ENCODE measurements at places on chromosomes 2 and 18.

GRCh38 chr2:3635171-3635974 lies 22.6 kb upstream of the ALLC start:
- DNase-seq = no peak

GRCh38 chr2:160388464-160389263 lies 104.9 kb downstream of the RBMS1 start:
- DNase-seq = no peak

GRCh38 chr2:26597197-26597596 lies 44.0 kb downstream of the CIB4 start:
- no peak for DNase-seq

- no peak for DNase-seq
Observed at GRCh38 chr2:198326431-198326830, 522.0 kb downstream of the PLCL1 start.

DNA sequence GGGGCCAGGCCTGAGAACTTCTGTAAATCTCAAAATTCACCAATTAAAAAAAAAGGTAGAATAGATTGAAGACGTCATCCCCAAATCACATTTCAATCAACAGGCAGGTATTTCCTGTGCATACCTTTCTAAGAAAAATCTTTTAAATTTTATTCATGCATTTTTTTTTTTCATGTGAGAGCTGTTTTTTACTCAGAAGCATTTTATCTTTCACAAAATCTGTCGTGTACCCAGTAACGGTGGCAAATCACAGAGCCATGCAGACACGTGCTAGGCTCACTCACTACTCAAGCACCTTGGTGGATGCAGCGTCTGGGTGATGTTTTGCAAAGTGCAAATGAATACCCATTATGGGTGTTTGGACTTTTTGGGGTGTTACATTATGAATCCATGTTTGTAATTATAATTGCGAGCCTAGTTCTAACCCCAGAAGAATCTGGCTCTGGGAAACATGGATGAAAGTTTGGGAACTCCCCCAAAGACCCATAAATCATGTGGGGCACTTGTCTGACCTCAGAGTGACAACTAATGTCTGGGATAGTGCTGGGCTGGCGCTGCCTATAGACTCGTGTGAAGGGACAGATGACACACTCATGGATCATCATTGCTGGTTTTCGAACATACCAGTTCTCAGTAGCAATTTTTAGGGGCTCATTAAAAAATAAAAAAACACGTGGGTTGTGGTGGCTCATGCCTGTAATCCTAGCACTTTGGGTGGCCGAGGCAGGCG lies 335.2 kb downstream of the LPIN1 start:
- no peak for DNase-seq

GRCh38 chr2:16067866-16068551 lies 127.7 kb downstream of the MYCN start:
- no peak for DNase-seq

DNA sequence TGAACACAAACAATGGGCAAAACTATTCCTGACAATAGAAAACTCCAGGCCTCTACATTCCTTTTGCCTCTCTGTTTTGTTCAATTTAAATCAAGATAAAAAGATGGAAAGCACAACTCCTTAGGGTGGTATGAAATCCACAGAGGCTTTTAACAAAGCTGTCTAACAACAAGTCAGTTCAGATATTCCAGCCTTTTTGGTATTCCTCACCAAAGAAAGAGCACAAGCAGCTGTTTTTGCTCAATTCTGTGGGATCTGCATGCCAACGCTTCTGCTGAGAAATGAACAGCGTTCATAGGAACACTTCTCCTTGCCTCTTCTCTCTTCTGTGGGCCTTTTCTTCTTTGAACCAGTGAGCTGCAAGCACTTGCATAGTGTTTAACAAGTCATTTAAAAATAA lies 411.6 kb upstream of the TCF4 start:
- no peak for DNase-seq

- no peak for DNase-seq
Observed at GRCh38 chr2:19746137-19746600, 155.6 kb downstream of the TTC32 start.

DNA sequence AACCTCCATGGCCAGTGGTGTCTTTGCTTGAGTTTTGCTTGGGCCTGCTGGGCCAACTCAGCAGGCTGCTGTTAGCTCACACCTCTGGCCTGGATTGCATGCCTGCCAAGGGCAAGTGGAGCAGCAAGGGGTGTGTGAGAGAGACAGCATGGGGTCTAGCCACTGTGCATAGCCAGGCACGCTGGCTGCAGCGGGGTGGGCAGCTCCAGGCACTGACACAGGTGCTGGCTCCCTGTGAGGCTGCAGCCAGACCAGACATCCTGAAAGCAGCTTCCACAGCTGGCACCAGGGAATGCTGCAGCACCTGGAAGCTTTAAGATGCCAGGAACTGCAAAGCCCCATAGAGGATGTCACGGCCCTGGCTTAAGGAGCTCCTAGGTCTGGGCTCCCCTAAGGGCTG lies 376.4 kb upstream of the VWC2L start:
- no peak for DNase-seq

- no peak for DNase-seq
Observed at GRCh38 chr18:48455555-48456478, 46.6 kb upstream of the ZBTB7C start.

- no peak for DNase-seq
Observed at GRCh38 chr2:147689220-147689909, 155.5 kb upstream of the ACVR2A start.

Data from NCI-H510A treated with DMSO at 0.1 percent for 48 hours (cell line).